ENCODE measurements at places on chromosomes 1 and 21.

GRCh38 chr21:45290948-45291612 is 3.4 kb upstream of the POFUT2 start:
- no peak for DNase-seq

DNA sequence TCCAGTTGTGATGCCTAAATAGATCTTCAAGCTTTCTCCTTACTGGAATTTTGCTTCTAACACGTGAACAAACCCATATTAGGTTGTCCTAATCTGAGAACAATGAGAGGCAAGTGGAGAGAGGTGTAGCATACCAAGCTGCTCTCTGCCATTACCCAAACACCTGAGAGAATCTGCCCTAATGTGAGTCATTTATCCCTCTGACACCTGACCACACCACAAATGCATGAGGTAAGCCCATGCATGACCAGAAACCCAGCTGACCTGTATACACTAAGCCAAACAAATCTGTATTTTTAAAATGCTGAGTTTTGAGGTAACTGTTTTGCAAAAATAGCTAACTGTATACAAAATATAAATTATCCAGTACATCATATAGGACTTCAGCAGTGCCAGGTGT is 1458.1 kb upstream of the B3GALT2 start:
- DNase-seq, result no peak

- DNase-seq, result no peak
These were observed 20.4 kb upstream of the GNG12 start for GRCh38 chr1:67853704-67854103.

DNA sequence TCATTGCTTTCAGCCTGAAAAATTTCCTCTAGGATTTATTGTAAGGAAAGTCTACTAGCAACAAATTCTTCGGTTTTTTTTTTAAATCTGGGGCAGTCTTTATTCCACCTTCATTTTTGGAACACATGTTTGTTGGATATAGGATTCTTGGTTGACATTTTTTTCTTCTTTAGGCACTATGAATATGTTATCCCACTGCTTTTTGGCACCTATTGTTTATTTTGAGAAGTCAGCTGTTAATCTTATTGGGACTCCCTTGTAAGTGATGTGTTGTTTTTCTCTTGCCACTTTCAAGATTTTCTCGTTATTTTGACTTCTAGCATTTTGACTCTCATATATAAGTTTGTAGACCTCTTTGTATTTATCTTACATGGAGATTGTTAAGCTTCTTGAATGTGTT is 99.3 kb downstream of the NPHS2 start:
- no peak for DNase-seq

DNA sequence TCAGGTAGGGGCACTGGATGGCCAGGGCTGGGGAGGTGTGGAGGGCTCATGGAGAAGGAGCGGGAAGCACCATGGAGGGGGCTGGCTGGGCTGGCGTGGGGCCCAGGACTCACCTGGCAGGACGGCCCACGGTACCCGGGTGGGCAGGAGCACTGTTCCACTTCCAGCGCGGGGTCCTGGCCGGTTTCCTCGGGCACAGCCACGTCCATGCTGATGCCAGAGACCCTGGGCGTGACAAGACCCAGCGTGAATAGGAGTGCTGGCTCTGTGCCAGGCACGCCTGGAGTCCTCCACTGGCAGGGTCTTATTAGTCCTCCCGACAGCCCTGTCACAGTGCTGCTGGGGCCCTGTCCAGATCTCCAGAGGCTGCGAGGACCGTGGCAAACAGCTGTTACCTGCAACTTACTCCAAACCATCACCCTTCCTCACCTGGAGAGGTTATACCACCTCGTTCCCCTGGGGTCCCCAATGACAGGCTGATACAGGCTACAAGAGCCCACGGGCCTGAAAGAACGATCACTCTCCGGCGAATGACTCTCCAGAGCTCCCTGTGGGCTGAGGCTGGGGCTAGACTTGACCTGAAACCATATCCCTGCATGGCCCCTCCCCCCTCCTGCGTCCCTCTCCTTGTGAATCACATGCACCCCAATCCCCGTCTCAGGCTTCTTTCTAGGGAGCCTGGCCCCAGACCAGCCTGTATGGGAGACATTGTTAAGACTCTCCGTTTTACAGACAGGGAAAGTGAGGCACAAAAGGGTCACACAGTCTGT is 62.1 kb downstream of the HSPG2 start:
- DNase-seq, result no peak

- DNase-seq, result no peak
These were observed 2.7 kb upstream of the COL6A2 start for GRCh38 chr21:46095083-46095719.

GRCh38 chr1:117321680-117322609 is 45.3 kb upstream of the MAN1A2 start:
- no peak for DNase-seq
